Progenitor cell of endocrine pancreas (in vitro differentiated cells): ENCODE measurements at places on chromosomes 6 and 20.

DNA sequence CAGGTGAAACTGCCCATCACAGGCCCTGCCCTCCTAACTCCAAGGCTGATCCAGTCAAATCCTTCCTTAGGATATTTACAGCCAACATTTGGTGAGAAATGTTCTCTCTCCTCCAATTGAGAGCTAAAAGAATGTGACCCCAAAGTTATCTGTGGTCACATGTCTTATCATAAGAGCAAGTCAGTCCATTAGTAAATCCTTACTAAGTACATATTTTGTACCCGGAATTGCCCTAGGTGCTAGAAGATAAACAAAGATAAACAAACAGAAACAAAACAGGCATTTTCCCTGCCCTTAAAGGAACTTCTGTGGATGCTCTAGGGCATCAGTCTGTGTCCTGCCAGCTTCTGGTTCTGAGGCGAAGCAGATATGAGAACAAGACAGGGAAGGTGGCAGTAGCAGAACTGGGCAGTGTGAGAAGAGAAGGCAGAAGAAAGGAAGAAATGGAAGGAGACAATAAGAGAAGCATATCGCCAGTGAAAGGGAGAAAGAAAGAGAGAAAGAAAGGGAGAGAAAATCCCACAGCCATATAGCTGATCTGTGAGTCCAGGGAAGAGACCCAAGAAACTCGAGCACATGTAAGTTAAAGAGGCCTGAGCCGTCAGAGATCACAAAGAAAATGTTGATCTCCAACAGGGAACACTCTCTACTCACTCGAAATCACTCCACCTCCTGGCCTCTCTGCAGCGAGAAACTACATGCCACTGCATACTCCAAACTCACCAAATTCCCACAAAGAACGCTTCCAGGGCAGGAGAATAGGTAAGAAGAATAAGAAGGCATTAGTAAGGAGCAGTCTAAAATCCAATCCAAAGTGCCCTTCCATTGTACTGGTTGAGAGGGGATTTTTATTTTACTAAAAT, 41.7 kb downstream of the CDK5RAP1 start:
- no peak for DNase-seq

- no peak for DNase-seq
Measured at GRCh38 chr6:95551678-95552324, 25.5 kb upstream of the MANEA start.

DNA sequence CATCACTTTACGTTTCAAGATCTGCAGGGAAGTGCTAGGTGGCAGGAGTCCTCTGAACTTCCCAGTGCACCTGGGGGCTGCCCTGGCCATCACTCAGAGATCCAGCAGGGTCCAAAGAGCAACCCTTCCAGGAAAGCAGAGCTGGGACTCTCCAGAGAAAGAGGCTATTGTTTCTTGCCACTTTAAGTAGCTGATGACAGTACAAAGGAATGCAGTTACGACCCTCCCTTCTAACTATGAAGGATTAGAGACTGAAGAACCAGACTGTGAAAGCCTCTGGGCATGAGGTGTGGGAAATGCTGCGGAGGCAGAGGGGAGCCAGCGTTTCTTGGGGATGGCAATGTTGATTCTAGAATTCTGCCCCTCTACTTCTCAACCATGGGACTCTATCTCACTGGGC, 189.1 kb upstream of the SUPT3H start:
- DNase-seq = peak; percentile 15

- DNase-seq = no peak
Measured at GRCh38 chr20:1306316-1307135, 22.4 kb downstream of the SDCBP2 start.

DNA sequence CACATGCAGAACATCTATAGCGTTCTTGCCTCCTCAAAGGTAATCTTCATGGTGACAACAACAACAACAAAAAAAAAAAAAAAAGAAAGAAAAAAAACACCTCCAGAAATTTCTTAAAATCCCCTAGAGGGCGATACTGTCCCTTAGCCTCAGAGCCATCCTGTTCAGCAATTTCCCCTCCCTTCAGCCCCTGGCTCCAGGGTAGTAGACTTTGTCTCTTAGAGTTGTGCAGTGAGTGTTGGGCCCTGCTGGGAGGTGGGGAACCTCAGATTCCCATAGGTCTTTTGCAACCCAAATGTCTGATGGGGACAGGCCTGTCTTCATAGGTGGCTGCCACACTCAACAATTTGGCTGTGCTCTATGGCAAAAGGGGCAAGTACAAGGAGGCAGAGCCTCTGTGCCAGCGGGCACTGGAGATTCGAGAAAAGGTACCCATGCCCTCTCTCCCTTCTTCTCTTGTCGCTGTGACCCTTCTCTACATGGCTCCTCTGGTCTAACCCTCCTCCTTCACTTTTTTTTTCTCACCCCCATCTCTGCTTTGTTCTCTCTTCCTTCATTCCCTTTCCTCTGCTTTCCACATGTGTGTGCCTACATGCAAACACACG, 6.0 kb upstream of the PTK7 start:
- DNase-seq = no peak

- no peak for DNase-seq
Measured at GRCh38 chr6:87756858-87757257, 54.8 kb upstream of the AKIRIN2 start.

GRCh38 chr6:134261766-134262165, 56.1 kb downstream of the SGK1 start:
- DNase-seq = no peak

- no peak for DNase-seq
Measured at GRCh38 chr6:3876866-3877265, 27.7 kb downstream of the FAM50B start.

DNA sequence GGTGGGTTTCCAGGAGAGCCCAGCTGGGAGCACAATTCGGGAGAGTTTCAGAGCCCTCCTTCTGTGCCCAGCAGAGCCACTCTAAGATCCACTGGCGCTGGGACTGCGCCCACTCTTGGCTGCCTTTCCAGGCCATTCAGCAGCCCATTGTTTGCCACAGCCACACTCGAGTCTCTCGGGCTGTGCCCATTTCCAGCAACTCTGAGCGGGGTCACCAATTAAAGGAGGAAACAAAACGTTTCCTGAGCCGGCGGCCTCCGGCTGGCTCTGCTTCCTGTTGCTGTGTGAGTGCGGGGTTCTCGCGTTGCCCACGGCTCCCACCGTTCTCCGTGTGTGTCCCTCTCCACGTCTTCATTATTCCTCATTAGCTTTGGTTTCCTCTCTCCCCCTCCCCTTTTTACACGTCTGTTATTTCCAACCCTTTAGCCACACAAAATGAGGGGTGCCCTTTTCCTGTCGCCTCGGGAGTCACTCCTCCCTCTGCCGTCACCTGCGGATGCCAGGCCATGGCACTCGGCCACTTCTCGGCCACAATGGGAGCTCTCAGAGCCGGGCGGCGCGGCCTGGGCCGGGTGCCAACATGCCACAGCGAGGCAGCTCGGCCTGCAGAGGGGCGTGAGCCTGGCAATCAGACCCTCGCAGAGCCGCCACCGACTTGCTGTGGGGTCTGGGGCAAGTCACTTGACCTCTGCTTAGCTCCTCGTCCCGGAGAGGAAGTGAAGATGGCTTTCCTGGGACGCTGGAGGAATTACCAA, 94.3 kb upstream of the NKX2-2 start:
- DNase-seq = no peak

GRCh38 chr6:8113131-8113654, 10.8 kb upstream of the EEF1E1 start:
- DNase-seq = no peak

DNA sequence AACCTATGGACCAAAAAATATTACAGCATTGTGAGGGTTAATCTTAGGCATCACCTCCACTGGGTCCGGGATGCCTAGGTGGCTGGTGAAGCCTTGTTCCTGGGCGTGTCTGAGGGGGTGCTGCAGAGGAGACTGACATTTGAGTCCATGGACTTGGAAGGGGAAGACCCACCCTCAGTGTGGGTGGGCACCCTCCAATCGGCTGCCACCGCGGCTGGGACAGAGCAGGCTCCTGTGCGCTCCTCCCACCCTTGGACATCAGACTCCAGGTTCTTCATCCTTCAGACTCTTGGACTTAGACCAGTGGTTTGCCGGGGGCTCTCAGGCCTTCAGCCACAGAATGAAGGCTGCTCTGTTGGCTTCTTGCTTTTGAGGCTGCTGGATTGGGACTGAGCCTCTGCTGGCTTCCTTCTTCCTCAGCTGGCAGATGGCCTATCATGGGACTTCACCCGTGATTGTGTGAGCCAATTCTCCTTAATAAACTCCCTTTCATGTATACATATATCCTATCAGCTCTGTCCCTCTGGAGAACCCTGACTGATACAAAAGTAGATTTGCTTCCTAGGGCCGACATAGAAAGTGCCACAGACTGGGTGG, 113.1 kb downstream of the TTLL2 start:
- DNase-seq = no peak
